ENCODE measurements at places on chromosomes 3 and 15. TPM values are rescaled to one million over a fixed set of nuclear protein-coding genes. Genes with fewer than 3 reads are reported as not detected.

The DNASE1L3 gene
- polyA plus RNA-seq: 0.51 TPM

The ROBO2 gene
- polyA plus RNA-seq: 13.5 TPM

The MKRN3 gene
- not detected for polyA plus RNA-seq

The CFAP100 gene
- polyA plus RNA-seq: 0.09 TPM

The AVEN gene
- polyA plus RNA-seq: 31.7 TPM

DNA sequence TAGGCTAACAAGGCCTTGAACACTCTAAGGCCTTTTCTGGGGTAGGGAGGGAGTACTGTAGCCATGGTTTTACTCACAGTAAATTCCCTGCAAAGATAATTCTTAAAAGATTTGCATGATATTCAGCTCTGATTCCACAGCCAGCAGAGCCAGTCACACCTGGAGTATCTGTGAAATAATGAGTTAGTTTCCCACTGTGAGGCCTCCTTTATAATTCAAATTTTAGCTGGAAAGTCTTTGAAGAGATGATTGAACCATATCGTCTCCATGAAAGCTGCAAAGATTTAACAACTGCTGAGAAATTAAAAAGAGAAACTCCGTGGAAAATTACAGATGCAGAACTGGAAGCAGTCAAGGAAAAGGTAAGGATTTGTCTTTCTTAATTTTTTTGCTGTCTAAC is 32.3 kb upstream of the DUT start:
- no peak for DNase-seq

GRCh38 chr15:82812994-82813393 is 3.6 kb downstream of the WHAMM start:
- no peak for DNase-seq

GRCh38 chr15:44307712-44308111 is 19.2 kb downstream of the GOLM2 start:
- no peak for DNase-seq

DNA sequence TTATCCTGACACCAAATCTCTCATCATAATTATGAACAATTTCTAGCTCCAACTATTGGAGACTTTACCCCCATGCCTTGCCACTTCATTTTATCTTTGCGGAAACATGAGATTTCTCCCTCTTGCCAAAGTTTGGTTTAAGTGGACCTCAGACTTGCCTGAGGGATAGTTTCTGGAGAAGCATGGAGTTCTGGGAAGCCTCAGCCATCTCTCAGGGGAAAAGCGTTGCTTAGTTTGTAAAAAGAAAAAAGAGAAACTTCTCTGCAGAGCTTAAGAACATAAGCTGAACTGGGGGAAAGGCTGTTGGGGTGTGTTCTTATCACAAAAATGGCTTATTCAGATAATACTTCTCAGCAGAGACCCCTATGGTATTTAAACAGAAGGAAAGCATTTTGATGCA is 347.4 kb upstream of the ADAMTS9 start:
- DNase-seq: no peak

DNA sequence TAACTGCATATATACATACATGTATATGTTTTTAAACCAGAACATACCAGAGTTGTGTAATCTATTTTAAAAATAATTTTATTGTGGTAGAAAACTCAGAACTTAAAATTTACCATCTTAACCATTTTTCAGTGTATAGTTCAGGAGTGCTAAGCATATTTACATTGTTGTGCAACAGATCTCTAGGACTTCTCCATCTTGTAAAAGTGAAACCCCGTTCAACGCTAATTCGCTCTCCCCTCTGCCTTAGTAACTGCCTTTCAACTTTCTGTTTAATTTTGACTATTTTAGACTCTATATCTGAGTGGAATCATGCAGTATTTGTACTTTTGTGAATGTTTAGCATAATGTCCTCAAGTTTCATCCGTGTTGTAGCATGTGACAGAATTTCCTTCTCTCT is 51.8 kb upstream of the SSR3 start:
- DNase-seq: no peak

- DNase-seq: no peak
Measured at GRCh38 chr3:16937326-16937845, 52.6 kb downstream of the PLCL2 start.

GRCh38 chr3:19357947-19358346 is 209.6 kb downstream of the KCNH8 start:
- DNase-seq: no peak

- DNase-seq: no peak
Measured at GRCh38 chr3:26308454-26308853, 314.1 kb upstream of the LRRC3B start.

- DNase-seq: no peak
Measured at GRCh38 chr3:195198426-195199346, 72.3 kb downstream of the XXYLT1 start.

DNA sequence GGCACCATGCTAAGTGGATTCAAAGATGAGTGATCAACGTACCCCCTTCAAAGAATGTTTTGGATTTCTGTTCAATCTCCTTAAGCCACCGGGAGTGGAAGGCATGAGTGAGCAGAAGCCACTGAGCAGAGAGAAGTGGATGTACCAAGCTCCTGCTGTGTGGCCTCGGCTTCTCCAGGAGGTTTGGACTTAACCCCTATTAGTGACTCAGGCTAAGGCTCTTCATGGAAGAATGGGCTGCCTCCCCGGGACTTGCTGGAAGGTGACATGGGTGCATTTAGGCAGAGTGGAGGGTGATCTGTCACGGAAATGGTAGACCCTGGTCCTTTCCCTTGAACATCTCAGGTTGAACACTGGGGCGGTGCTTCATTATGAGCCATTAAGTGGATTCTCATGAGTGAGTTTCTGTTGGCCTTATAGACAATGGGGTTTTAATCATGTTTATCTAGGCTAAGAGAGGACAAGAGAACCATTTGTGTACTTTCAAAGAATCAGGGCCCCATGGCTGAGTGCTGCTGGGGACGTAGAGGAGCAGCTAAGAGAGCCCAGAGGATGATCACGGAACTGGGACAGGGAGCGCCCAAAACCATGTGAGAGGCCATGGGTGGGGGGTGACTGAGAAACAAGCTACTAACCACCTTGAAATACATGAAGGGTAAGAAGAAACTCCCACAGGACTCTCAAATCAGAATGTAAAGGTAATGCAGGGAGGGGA is 62.2 kb downstream of the HES1 start:
- no peak for DNase-seq

DNA sequence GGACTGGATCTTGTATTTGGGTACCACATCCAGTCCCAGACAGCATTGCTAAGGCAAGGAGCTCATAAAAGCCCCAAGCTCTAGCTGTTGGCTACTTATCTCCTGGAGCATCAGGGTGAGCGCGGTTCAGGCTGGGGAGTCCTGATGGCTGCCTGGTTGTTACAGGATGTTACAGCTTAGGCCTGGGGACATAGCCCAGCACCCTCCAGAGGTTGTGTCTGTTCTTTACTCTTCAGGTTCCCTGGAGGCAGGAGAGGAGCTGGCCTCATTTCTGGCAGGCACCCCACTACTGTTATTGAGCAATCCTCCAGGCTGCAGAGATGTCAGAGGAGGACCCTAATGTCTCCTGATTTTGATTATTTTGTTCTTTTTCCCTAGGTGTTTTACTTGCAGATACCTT is 26.6 kb downstream of the APBA2 start:
- DNase-seq: peak; percentile 38
